Smooth muscle cell of the brain vasculature (primary cell): ENCODE measurements at places on chromosomes 11 and 22.

DNA sequence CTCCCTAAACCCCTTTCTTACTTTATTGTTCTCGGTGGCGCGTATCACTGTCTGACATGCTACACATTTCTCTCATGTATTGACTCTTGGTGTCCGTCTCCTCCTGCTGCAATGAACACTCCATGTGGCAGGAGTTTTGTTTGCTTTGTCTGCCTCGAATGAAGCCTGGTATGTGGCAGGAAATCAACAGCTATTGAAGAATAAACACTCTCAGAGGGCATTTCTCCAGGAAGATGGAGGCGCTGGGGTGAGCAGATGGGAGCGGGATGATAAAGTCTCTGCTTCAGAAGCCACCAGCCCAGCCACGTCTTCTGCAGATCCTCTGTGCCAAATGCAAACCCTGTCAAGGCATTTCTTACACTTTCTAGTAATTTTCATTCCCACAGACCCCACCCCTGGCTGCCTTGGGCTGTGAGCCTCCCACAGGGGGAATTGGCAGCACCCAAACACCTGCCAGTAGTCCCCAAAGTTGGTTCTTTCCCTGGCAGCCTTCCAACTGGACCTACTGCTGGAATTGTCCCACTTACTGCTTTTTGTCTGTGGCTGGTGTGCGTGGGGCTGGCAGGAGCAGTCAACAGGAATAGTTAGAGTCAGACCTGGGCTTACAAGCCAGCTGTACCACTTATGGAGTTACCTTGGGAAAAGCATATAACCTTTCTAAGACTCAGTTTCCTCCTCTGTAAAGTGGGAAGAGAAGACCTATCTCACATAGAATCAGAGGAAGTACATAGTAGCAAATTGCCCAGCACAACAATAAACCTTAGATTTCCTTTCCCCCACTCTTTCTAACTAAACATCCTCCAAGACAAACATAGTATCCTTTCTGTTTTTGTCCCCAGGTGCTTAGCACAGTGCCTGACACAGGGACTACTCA is 13.3 kb upstream of the IL10RA start:
- DNase-seq = no peak

GRCh38 chr11:77411137-77411707 is 62.7 kb downstream of the PAK1 start:
- no peak for DNase-seq

- DNase-seq = no peak
Measured at GRCh38 chr22:18068381-18068988, 9.3 kb upstream of the PEX26 start.

- DNase-seq = no peak
Measured at GRCh38 chr22:22045571-22046335, 63.2 kb upstream of the TOP3B start.

DNA sequence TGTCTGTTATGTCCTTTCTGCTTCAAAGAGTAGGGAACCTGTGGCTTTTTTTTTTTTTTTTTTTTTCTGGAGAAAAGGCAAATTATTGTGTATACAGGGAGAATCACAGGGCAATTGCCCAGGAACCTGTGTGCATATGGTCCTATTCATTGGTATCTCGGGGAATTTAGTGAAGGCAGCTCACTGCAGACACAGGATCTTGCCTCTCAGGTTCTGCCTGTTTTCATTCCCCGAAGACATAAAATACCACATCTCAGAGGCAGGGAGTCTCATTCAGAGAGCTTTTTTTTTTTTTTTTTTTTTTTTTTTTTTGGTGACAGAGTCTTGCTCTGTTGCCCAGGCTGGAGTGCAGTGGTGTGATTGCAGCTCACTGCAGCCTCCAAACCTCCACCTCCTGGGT is 88.3 kb downstream of the OSBP2 start:
- no peak for DNase-seq

GRCh38 chr11:131038597-131038996 is 122.3 kb upstream of the SNX19 start:
- DNase-seq = no peak

- DNase-seq = no peak
Measured at GRCh38 chr11:66693356-66694055, 15.8 kb upstream of the RBM4B start.

- DNase-seq = no peak
Measured at GRCh38 chr11:44601471-44602370, 36.3 kb downstream of the CD82 start.

DNA sequence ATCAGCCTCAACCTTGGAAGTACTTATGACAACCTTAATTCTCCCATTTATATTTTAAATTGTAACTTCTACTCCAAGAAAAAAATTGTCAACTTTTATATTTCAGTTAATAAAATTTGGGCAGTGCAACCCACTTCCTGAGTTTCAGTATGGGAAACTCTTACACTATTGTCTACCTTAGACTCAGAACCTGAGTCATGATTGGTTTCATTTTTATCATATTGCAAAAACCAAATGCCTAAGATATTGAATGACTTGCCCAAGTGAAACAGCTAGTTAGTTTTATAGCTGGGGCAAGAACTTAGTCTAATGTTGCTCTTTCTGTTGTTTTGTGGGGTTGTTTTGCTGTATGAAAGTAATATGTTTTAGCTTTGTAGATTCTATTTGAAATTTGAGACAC is 334.0 kb upstream of the ARHGAP42 start:
- no peak for DNase-seq

GRCh38 chr11:72657411-72658100 is 16.7 kb downstream of the PDE2A start:
- DNase-seq = no peak

- DNase-seq = no peak
Measured at GRCh38 chr11:61691380-61692156, 11.4 kb downstream of the DAGLA start.

- DNase-seq = no peak
Measured at GRCh38 chr11:1460986-1461825, 25.4 kb downstream of the MOB2 start.

DNA sequence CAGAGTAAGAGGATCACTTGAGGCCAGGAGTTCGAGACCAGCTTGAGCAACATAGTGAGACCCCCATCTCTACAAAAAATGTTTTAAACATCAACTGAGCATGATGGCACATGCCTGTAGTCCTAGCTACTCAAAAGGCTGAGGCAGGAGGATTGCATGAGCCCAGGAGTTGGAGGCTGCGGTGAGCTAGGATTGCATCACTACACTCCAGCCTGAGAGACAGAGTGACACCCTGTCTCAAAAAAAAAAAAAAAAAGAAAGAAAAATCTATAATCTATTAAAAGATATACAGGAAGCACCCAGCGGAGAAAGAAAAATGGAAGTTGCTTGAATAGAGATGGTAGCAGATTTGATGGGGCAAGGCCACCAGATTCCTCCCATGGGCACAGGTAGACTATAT is 61.8 kb downstream of the FAM83F start:
- no peak for DNase-seq

DNA sequence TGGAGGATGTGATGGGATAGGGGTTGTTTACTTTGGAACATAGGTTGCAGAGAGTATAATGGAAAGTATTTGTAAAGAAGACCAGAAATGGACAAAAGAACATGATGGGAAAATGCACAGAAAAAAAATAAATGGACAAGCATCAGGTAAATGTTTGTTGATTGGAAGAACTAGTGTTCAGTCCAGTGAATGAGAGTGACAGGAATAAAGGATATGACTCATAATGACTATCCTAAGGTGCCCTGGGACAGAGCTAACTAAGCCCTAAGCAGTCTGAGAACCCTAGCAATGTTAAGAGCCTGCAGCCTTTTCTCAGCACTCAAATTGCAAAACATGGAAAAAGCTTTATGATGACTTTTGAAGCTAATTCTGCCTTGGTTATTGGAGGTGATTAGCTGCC is 732.8 kb upstream of the ANO5 start:
- DNase-seq = no peak

GRCh38 chr11:2716376-2717095 is 16.7 kb upstream of the KCNQ1OT1 start:
- DNase-seq = no peak

GRCh38 chr11:63763496-63764339 is 4.9 kb downstream of the ZFTA start:
- DNase-seq = no peak

DNA sequence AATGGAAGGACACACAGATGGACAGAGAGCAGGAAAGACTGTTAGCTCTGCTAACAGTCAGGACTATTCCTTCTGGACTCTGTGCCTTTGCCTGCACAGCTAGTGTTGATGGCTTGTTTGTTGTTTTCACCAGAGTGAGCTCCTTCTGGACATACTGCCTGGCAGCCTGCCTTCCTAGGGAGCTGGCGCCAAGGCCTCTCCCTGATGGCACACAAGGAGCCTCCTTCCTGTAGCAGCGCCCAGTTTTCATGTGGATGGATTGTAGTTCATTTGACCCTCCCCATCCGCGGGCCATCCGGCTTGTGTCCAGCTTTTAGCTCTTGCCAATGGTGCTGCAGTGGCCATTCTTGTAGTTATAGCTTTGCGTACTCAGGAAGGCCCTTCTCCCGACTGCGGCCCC is 16.6 kb upstream of the BCR start:
- no peak for DNase-seq

GRCh38 chr11:66015454-66015881 is 3.7 kb downstream of the CST6 start:
- DNase-seq = no peak

GRCh38 chr11:124892146-124892545 is 5.5 kb downstream of the ROBO4 start:
- no peak for DNase-seq

GRCh38 chr11:17646451-17647145 is 72.8 kb upstream of the MYOD1 start:
- no peak for DNase-seq
